ENCODE measurements at places on chromosomes 13 and 19.

DNA sequence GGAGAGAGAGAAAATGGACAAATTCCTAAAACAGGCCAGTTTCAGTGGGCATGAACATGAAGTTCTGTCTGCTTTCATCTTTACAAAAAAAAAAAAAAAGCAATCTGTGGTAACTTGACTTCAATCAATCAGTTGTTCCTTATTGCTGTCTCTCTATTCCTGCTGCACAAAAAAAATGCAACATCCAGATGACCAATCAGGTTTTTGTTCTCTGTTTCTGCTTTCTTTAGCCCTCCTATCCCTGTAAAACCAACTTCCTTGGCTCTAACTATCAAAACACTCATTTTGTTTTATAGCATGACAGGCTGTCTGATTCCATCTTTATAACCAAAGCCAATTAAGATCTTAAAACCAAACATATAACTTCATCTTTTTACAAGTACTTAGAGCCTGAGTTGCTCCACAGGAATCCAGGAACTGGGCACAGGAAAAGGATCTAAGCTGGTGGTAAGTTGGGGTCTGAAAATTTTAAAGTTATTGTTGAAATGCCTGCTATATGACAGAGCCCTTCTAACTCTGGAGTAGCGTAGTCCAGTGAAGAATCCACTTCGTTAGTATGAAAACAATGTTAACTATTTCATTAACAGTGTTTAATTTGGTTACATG, at the start of gene FPR3:
TSS of gene FPR3 (plus strand) at position 273 of the 606 bp plus-strand sequence. CDS start 28,592 bp downstream, outside the sequence.
- DNase-seq = no peak

DNA sequence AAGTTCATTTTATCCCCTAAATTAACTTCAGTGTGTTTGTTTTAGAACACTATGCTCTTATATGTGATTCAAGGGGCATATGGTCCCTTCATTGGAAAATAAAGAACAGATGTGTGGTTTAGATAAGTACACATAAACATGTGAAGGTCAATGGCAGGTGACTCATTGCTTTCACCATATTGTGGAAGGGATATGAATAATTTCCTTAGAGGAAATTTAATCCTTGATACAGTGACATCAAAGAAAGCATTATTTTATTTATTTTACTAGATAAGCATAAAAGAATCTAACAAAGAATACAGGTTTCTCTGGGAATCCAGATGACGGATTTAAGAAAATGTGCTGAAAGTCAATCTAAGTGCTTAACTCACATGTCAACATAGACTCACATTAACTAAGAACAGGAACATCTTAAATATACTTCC, 373.5 kb downstream of the KCTD12 start:
- peak; percentile 96 for DNase-seq

- no peak for DNase-seq
These were observed 4.5 kb upstream of the B3GNT8 start for GRCh38 chr19:41431426-41432386.

DNA sequence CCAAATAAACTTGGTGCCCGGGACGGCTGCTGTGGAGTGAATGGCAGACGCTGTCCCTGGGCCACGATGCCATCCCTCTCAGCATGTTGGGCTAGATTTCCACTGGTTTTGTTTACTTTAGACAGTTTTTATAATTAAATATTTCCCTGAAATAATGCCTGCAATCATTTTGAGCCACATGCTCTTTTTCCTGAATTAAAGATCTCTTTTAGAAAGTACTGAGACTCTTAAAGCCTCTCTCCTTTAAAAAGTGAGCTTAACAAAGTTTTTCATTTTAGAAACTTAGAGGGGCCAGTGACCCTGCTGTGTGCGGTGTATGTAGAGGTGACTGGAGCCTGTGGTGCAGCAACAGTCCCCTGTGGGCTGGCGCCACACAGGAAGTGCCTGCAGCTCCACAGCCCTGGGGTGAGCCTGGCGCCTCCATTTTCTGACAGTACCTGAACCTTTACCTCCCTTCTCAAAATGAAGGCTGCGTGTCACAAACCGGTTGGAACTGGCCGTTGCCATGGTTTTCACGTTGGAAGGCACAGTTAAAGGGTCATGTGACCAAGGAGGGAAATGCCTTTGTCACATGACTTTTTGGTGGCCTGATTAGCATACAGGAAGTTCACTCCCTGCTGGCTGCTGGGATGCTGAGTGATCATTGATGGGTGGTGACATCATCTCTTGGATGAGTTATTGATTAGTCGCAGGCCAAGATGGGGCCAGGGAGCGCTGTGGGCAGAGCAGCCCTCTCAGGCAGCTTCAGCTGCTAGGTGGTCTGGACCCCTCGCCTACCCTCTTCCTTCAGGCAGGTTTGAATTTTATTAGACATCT, 26.3 kb downstream of the TSSK6 start:
- DNase-seq = no peak

DNA sequence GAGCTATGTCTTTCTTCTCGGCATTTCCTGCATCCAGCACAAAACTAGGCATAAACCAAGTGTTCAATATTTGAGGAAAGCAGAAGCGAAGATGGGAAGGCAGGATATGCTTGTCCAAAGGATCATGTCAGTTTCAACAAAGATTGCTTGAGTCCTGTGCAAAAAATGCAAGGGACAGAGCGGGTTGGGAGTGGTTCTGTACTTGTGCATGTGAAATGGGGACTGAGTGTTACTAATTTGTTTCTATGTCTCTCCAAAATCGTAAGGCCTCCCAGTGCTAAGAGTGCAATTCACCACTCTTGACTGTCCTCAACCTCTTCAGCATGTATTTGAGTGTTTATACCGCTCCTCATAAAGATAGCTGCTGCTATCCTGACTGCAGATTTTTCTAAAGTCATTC, 166.2 kb downstream of the DLEU7 start:
- DNase-seq = no peak
